Activated CD8-positive, alpha-beta memory T cell treated with anti-CD3 and anti-CD28 coated beads for 1 hour (primary cell): ENCODE measurements at places on chromosomes 6 and 20.

DNA sequence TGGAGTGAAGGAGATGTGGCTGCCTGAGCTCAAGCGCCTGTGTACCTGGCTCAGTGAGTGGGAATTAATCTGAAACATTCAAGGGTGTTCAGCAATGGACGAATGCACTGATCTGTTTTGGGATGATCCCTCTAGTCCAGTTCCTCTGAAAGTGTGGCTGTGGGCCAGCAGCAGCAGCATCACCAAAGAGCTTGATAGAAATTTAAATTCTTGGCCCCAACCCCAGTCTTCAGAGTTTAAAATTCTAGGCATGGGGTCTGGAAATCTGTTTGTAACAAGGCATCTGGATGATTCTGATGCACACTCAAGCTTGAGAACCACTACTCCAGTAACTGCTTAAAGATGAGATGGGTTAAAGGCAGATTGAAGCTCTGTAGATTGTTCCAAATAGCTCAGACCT, 59.2 kb downstream of the STMND1 start:
- no peak for DNase-seq

DNA sequence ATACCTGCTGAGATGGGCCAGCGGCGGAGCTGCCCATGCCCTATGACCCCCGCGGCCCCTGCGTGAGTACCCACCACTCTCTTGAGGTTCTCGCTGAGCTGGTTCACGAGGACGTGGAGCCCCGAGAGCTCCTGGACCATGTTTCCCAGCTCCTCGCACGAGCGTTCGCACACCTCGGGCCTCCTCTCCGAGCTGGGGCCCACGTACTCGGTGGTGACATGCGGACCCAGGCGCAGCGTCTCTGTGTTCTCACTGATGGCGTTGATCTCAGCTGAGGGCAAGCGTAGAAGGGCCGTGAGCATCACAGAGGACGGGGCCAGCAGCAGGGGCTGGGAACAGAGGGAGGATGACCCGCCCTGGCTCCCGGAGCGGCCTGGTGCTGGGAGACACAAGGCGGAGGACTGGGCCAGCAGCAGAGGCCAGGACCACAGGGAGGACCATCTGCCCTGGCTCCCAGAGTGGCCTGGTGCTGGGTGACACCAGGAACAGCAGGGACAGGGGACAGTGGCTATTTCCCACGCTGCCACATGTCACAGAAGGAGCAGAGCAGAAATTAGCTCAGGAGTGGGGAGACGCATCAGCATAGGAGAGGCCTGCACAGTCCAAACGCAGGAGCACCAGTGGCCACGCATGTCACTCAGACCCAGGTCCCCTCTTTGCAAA, 11.8 kb downstream of the THBS2 start:
- no peak for DNase-seq

GRCh38 chr6:47159763-47160162, 117.6 kb upstream of the ADGRF1 start:
- no peak for DNase-seq

- no peak for DNase-seq
Measured at GRCh38 chr6:126698732-126699240, 358.9 kb downstream of the CENPW start.

DNA sequence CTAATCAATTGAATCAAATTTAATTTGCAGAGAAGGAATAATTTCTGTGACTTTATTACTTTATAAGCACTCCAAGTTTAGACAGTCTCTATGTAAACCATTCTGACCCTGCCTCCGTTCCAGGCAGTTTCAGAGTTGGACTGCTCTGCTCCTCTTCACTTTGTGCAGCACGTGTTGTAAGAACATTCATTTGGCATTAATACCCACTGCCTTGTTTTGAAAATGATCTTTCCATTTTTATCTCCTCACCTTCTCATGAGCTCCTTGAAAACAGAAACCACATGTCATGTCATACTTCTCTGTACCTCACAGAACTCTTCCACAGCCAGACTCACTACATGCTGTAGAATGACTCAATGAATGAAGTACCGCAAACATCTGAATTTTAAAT, 25.5 kb downstream of the SLC22A1 start:
- no peak for DNase-seq

GRCh38 chr6:56874328-56874727, 80.6 kb upstream of the BEND6 start:
- no peak for DNase-seq
